ENCODE measurements at places on chromosomes 7 and 10.

DNA sequence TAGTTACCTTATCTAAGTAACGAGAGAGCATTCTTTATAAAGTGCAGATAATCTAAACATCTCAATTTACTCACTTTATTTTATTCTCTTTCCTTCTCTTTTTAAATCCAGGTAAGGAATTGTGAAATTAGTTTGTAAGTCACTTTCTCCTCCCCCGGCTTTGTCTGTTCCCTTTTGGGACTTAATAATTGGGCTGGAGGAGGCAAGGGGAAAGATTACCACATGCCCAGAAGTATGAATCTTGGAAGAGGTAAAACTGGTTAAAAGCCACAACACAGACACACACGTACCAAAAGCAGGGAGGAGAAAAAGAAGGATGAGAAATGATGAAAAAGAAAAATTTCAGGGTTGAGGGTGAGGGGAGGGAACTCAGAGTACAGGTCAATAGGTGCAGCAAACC is 63.3 kb upstream of the LRRC17 start:
- no peak for DNase-seq

GRCh38 chr10:76082232-76082631 is 650.8 kb downstream of the LRMDA start:
- no peak for DNase-seq

DNA sequence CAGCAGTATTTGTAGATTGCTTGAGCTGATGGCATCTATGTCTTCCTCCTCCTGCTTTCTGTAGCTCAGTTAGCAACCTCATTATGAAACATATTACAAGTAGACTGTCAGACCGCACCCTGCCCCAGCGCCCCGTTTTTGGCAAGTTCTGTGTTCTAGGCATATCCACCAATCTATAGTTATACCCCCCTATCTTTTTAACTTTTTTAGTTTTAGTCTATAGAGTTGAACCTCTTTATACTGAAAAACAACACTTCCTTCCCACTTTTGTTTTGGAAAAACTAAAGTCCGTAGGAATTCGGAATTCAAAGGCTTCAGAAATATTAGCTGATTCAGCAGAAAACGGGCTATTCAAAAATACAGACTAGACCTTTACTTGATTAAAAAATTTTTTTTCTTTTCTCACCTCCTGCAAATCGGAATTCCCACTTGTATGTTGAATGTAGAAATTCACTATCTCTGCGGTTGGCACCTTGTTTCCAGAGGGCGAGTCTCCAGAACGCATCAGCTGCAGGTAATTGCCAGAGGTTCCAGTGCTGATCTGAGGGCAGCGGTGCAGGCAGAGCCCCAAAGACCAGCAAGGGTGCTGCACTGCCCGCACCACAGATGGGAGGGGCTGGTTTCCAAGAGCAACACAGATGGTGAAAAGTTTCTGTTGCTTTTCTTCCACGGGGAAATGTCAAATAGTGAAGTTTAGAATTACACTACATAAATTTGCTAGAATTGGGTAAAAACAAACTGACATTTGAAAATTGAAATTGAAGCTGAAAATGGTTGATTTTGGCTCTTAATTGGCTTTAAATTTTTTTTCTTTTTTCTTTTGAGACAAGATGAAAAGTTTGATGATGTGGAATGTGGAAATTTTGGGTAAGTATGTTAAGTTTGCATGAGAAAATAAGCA is 2.2 kb upstream of the FZD8 start:
- no peak for DNase-seq

- no peak for DNase-seq
These were observed 399.2 kb upstream of the AUTS2 start for GRCh38 chr7:69199041-69199440.

- no peak for DNase-seq
These were observed 2.2 kb downstream of the HOXA5 start for GRCh38 chr7:27141137-27141922.

DNA sequence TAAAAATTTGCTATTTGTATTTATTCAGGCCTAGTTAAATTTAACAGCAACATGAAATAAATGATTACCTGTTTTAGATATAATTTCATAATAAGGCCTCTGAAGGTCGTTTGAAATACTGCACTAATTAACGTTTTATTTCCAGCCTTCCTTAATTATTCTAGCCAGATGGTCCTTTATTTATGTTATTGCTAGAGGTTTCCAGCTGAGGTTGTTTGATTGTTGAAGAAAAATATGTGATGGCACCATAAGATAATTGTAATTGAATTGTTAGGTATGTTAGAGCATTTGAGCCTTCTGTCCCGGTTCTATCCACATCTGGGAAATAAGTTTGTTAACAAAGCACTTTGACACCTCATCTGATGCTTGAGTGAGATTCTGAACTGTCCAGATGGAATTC is 556.1 kb downstream of the ATRNL1 start:
- no peak for DNase-seq

DNA sequence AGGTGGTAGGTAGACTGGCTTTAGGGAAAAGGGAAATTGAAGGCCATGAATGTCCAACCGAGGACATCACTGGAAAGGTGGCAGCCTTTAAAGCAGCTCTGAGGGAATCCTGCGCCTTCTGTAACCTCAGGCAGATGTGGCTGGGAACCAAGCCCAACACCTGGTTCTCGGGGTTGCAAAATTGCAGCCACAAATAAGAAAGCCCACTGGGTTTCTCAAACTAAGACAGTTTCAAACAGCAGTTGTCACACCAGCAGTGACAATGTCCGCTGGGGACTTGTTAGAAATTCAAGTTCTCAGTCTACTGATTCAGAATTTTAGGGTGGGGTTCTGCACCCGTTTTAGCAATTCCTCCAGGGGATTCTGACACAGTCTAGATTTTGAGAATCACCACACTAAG is 42.7 kb upstream of the STEAP1B start:
- no peak for DNase-seq

DNA sequence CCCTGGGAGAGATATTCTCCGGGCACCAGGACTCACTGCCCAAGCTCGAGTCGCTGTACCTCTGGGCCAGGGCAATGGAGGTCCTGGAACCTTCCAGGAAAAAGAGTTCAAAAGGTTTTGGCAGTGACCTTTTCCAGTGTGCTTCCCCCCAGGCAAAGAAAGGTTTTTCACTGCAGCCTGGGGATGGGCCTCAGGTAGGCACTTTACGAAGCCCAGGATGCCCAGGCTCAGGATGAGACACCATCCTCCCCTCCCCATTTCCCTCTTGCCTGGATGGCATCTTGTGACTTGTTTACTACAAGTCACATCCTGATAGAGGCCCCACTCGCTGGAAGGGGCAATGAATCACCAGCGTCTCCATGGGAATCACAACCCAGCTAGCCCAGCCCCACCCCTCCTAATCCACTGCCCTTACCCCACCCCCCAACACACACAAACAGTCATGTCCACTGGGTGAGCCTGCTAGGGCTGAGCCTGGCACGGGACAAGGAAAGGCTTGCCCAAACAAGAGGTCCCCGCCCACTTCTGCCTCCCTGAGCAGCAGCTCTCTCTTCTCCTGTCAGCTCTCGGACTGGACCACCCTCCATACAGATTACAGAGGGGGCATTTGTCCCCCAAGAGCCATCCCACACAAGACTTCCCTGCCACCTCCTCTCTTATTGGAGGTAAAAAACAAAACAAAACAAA is 93.8 kb upstream of the SMNDC1 start:
- no peak for DNase-seq

- no peak for DNase-seq
These were observed 14.0 kb downstream of the SLC13A4 start for GRCh38 chr7:135713836-135714470.

GRCh38 chr7:148584154-148584827 is 6.3 kb upstream of the C7orf33 start:
- DNase-seq: no peak

DNA sequence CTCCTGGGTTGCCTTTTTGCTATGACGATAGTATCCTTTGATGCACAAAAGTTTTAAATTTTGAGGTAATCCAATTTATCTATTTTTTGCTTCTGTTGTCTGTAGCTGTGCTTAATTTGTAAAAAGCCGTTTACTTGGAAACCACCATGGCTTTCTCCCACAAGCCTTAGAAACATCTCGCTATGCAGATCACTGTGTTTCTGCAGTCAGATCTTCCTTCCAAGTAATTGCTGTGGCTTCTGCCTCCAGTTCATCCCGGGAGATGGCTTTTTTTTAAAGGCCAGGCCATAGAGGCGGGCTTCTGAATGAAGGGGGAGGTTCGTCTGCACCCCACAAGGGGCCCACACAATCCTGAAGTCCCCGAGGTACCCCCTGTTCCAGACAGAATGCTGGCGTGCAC is 48.3 kb upstream of the OCM2 start:
- DNase-seq: no peak

GRCh38 chr10:104325436-104326435 is 12.5 kb downstream of the ITPRIP start:
- DNase-seq: no peak

DNA sequence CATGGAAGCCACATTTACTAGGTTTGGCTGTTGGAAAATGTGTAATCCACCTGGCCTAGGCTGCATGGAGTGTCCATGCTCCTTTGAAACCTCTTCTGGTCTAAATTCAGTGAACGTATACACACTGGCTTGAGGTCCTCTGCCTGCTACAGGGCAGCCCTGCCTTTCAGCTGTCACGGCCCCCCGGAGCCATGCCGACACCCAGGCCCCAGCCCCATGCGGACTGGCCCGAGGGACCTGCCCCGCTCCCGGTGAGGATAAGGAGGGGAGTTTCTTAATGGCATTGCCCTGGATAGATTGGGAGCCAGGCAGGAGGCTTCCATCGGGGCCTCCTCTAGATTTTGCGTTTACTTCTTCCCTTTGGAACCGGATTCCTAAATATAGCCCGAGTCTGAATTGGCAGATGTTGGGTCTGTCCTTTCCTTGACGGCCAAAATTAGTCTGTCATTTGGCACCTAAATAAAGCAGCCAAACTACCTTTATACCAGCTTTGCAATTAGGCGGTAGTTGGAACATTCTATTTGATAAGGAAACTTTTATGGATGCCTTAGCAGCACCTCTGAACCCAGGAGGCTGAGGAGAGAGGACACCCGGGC is 72.1 kb upstream of the SH2B2 start:
- DNase-seq: no peak
